Activated naive CD4-positive, alpha-beta T cell treated with anti-CD3 and anti-CD28 coated beads, Interleukin-2, amount 10 ng/mL, durations not matched to agents 7 days and 5 days (primary cell): ENCODE measurements at places on chromosomes 5 and 9.

DNA sequence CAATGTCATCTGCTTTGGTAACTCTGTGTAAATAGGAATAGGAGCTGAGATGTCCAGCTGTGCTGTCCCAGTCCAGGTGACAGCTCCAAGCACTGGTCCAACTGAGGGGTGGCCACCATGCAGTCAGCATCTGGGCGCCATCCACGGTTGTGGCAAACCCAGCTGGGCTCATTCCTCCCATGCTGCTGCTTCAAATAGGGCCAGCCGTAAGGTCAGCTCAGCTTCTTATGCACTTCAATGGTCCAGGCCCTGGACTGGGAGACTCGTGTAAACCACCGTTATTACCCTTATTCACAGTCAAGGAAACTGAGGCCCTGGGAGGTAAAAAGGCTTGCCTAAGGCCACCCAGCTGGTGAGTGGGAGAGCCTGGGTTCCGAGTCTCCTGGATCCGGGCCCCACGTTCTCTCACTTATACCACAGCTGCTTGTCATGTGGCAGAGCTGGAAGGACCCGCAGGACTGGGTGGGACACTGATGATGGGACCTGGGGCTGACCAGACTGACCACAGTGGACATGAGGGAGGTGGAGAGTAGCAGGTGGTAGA lies 38.7 kb upstream of the ANGPTL2 start:
- DNase-seq: no peak

- DNase-seq: no peak
Measured at GRCh38 chr5:168712280-168712924, 133.2 kb upstream of the PANK3 start.

- DNase-seq: no peak
Measured at GRCh38 chr5:52015760-52016159, 632.5 kb downstream of the ISL1 start.

GRCh38 chr5:158739951-158740757 lies 359.6 kb downstream of the EBF1 start:
- no peak for DNase-seq

GRCh38 chr9:108040783-108041182 lies 551.2 kb upstream of the KLF4 start:
- no peak for DNase-seq

GRCh38 chr5:138370537-138370936 lies 18.1 kb downstream of the KDM3B start:
- no peak for DNase-seq

DNA sequence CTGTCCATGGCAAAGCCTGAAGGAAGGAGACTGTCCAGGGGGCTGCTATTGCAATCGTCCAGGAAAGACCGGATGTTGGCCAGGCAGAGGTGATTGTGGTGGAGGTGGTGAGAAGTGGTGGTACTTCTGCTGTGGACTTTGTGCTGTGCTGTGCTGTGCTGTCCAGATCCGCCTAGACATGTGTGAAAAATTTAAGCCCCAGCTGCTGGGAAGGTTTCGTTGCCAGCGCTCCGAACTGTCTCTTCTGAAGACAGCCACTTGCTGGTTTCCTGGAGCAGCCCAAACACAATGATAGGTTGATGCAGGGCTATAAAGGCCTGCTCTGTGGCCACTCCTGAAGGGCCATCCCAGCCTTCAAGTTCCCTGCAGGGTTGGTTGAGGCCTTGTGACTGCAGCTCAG lies 223.0 kb upstream of the MPDZ start:
- DNase-seq: no peak

- no peak for DNase-seq
Measured at GRCh38 chr5:145680169-145680568, 155.0 kb downstream of the PRELID2 start.
